Activated CD4-positive, alpha-beta T cell treated with anti-CD3 and anti-CD28 coated beads, Interleukin-2, Interleukin-6, amounts not matched to agents 100 ng/mL and 50 ng/mL, durations not matched to agents 16 hours and 8 hours (primary cell): ENCODE measurements at places on chromosomes 1 and 21.
A peak's percentile ranks its signal among the peaks of the same experiment; 100 is the strongest.

GRCh38 chr1:8092657-8093056 lies 66.5 kb upstream of the ERRFI1 start:
- DNase-seq: no peak

DNA sequence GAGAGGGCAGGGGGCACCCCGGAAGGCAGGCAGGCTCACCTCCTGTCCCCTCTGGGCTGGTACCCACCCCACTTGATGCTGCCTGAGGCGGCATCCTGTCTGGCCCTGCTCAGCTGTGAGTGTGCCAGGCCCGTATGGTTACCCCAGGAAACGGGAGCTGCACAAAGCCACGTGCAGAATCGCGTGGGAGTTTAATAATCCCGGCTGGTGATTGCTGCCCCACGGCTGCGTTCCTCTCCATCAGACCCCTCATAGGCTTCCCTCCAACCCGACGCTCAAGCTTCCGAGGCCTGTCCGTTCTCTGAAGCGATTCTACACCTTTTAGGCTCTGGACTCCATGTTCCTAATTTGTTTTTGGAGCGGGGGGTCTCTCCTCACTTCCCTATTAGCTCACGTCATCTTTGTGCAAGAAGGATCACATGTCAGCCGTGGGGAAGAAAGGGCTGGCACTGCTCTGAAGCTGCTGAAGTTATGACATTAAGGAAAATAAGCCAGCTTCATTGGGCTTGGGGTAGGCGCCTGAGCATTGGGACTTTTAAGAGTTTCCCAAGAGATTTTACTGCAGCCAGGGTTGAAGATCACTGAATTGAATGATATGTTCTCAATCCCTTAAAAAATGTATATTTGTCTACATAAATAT lies 1.1 kb upstream of the B3GALT5 start:
- DNase-seq: no peak

DNA sequence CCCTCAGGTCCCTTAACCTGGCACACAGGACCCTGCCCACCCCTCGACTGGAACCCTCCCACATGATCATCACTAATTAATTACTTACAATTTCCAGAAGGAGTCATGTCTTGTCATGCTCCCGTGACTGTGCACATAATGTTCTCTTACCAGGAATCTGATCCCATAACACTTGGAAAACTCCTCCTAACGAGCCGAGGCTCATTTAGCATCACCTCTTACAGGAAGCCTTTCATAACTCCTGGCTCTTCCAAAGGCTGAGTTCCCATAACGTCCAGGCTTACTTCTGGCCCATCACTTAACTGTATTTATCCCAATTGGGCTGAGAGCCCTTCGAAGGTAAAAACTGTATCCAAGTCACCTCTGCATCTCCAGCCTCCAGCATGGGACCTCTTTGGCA lies 147.9 kb upstream of the JUN start:
- no peak for DNase-seq

- DNase-seq: no peak
These were observed 272.4 kb downstream of the PCP4 start for GRCh38 chr21:40139636-40140035.

- no peak for DNase-seq
These were observed 101.6 kb downstream of the LRRC40 start for GRCh38 chr1:70103770-70104169.

- DNase-seq: no peak
These were observed 163.4 kb upstream of the CD34 start for GRCh38 chr1:208074353-208074752.

DNA sequence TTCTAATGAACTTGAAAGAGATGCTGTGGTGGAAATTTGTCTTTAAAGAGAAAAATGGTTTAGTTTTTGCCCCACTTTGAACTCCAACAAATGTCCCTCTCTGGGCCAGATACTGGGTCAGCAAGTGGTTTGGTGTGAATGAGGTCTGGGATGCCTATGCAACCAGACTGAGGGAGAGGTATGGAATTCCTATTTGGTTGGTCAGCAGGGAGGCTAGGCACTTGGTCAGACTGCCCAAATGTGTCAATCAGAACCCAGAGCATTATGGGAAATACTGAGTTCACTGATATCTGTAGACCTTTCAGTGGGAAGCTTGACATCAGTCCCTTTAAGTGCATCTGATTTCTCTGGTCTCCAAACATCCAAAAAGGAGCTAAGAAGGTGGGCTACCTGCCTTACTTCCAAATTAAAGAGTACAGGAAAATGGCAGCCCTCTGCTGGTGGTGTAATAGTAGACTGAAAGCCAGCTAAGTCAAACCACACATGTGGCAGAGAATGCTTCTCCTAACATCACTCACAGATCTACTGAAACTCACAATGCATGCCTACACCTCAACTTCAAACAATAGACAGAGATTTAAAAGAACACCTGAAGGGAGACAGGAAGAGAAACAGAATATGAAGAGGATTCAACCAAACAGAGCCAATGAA lies 510.1 kb downstream of the PLA2G4A start:
- DNase-seq: no peak

DNA sequence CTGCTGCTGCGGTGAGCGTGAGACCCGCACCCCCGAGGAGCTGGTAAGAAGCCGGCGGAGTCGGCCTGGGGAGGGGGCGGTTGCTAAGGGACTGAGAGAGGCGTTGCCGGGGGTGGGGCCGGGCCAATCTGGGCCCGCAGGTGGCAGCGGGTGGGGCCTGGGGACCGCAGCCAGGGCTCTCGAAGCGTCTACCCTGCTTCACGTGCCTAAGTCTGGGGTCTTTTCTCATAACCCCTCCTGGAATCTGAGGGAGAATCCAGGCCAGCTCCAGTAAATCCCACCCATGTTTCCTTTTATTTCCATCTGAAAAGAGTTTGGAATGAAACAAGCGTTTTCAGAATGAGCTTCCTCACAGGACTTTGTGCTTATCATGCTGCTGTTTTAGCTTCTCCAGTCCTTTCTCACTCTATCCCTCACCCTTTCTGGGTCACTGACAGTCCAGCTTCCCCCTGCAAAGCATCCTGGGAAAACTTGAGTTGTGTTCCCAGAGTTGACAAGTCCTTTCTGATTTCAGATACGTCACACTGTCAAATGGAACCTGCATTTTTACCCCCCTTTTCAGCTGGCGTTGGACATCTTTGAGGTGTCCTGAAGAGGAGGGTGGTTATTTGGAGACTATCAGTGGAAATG lies 431 bp downstream of the CLCN6 start:
- peak; percentile 20 for DNase-seq

GRCh38 chr1:19765623-19766022 lies 34.1 kb downstream of the TMCO4 start:
- peak; percentile 60 for DNase-seq

- no peak for DNase-seq
These were observed 4.8 kb upstream of the GBP2 start for GRCh38 chr1:89130716-89131115.

DNA sequence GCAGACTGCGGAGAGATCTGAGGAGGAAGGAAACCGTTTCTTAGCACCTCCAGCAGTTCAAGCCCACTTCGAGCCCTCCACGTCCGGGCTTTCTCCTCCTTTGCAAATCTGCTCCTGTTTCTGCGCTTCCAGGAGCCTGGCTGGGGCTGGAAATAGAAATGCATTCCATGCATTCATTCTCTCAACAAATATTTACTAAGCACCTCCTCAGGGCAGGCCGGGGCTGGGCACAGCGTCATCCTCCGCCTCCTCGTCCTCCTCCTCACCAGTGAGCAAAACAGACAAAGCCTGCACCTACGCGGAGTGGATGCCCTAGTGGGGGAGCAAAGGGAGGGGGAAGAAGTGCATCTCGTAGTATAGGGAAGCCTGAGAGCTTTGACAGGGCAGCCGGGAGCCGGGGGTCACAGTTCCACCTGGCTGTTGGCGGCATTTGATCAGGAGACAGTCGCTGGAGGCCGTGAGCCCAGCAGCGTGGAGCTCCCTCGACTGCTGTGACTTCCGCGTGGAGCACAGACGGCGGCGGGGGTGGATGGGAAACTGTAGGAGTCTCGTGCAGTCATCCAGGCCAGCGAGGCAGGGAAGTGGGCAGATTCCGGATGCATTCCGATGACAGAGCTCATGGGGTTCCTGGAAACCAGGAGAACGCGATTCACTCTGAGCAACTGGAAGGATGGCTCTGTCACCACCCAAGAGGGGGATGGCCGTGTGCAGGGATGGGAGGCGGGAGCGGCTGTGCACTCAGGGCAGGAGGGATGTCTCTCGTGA lies 93.5 kb downstream of the SIK1 start:
- no peak for DNase-seq

DNA sequence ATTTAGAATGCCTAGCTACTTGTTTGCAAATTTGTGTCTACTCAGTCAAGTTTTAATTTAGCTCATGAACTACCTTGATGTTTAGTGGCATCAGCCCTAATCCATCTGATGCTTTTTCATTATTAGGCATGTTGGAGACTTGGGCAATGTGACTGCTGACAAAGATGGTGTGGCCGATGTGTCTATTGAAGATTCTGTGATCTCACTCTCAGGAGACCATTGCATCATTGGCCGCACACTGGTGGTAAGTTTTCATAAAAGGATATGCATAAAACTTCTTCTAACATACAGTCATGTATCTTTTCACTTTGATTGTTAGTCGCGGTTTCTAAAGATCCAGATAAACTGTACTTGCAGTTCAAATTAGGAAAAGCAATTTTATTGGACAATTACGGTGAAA lies 7.6 kb downstream of the SOD1 start:
- peak; percentile 54 for DNase-seq

DNA sequence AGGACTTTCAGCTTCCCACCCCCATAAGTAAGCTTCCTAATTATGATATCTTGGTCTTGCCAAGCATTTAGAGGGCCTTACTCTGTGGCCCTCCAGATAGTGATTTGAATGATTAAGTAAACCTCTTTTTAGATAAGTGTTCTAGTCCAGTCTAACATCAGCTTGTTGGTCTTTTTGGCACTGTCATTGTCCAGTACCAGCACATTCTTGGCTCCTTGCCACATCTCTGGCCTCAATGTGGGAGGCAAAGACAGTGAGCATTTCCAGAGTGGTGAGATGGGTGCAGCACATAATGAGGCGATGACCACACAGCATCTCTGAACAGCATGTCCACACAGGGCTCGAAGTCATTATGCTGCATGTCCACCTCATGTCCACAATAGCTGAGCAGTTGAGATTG lies 6.1 kb downstream of the CAPZA1 start:
- DNase-seq: no peak

GRCh38 chr1:227729881-227730629 lies 5.0 kb downstream of the JMJD4 start:
- DNase-seq: peak; percentile 61

DNA sequence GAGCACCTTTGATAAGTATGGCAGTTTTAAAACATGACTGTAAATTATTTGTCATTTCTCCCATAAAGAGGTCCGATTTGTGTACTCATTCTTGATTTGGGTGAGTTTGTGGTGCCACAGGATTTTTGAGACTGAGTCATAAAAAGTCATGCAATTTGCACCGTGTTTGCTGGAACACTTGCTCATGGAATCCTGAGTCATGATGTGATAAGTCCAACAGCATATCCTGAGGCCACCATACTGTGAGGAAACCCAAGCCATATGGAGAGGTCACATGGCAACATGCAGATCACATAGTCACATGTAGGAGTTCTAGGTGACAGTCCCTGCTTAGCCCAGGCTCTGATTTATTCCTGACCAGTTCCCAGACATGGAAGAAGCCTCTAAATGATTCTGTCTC lies 40.8 kb upstream of the PRRX1 start:
- no peak for DNase-seq

DNA sequence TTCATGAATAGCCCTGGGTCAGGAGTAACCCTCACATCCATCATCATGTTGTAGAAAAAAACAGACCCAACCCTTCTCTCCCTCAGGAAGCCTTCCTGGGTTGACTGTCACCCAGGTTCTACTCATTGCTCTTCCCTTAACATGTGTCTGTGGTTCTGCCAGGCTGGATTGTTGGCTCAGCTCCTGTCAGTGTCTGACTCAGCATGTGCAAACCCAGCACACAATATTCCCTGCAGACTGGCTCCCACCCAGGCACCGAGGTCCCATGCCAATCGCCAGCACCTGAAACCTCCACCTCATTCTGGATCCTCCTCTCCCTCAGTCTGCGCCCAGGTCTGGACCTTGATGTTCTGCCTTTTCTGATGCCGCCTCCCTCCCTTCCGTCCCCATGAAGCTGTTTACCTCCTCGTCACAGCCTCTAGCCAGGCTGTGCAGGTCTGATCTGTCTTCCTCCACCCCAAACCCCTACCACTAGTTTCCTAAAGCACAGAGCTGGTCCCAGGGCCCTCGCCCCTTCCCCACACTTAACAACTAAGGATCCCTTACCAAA lies 4.3 kb upstream of the S100A8 start:
- DNase-seq: no peak

GRCh38 chr1:21966247-21967000 lies 10.4 kb upstream of the CELA3B start:
- DNase-seq: no peak

- no peak for DNase-seq
These were observed 131.1 kb downstream of the HLCS start for GRCh38 chr21:36835383-36835795.
